ENCODE measurements at places on chromosomes 12 and 14. TPM values are rescaled to one million over a fixed set of nuclear protein-coding genes. Genes with fewer than 3 reads are reported as not detected.

COX8C gene
- not detected for total RNA-seq

DNA sequence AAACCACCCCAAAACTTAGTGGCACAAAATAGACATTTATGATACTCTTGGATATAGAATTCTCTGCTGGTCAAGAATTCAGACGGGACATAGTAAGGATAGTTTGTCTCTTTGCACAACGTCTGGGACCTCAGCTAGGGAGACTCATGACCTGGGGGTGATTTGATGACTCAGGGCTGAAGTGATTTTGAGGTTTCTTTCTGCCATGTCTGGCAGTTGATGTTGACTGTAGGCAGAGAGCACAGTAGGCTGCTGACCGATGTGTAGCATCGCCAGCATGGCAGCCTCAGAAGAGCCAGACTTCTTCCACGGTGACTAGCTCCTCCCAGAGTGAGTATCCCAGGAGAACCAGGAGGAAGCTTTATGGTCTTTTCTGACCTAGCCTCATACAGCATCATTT, 88.9 kb upstream of the FRMD6 start:
- no peak for DNase-seq

- DNase-seq, result no peak
Measured at GRCh38 chr12:4118017-4118510, 155.5 kb upstream of the CCND2 start.

GRCh38 chr12:76864791-76865400, 13.9 kb downstream of the CSRP2 start:
- DNase-seq, result no peak

DNA sequence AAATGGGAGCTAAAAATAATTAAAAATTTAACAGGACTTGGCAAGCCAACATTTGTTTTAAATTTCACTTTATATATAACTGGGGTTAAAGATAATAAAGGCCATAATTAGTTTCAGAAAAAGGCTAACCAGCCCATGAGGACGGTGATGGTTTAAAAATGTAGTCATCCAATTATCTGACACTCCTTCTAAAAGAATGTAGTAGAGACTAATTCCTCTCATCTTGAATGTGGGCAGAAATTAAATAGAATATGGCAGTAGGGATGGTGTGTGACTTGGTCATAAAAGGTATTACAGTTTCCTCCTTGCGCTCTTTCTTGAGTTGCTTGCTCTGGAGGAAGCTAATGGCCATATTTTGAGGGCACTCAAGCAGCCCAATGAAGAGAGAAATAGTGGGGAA, 49.1 kb upstream of the PTPRB start:
- DNase-seq, result no peak

GRCh38 chr14:29892327-29892726, 35.3 kb downstream of the PRKD1 start:
- no peak for DNase-seq

GRCh38 chr12:9319044-9319841, 111.0 kb upstream of the PZP start:
- no peak for DNase-seq

GRCh38 chr12:71877335-71878121, 38.0 kb downstream of the TBC1D15 start:
- DNase-seq, result no peak

GRCh38 chr12:102676812-102677211, 196.4 kb upstream of the IGF1 start:
- no peak for DNase-seq

DNA sequence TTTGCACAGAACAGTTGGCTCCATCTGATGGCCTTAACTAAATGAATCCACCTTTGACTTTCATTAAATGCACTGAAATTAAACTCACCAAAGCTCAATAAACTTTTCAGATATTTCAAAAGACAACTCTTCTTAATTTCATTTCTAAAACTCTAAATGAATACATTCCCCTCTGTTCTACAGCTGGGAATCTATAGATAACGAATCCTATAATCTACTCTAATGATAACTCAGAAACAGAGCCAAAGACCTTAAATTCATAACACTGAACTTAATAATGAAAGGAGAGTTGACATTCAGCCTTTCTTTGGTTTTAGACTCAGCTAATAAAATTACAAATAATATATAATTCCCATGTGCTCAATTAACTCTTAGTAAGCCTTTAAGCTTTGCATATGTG, 150.5 kb downstream of the KCNH5 start:
- DNase-seq, result no peak

DNA sequence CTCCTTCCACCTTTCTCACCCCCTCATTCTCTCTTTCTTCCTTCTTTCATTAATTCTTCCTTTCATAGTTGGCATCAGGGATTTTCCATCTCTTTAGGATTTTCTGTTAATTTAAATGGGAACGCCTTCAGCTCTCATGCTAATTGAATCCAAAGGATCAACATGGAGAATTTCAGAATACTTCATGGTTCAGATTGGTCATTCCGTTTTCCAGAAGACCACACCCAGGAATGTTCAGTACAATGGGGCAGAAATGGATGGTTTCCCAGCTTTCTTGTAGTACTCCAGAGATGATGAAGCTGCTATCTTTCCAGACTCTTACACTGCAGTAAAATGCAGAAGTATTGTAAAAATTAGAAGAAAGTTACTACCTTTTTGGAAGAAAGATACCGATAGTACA, 440.0 kb downstream of the DAD1 start:
- no peak for DNase-seq

AKAP6 gene
- 0.22 TPM for total RNA-seq

DNA sequence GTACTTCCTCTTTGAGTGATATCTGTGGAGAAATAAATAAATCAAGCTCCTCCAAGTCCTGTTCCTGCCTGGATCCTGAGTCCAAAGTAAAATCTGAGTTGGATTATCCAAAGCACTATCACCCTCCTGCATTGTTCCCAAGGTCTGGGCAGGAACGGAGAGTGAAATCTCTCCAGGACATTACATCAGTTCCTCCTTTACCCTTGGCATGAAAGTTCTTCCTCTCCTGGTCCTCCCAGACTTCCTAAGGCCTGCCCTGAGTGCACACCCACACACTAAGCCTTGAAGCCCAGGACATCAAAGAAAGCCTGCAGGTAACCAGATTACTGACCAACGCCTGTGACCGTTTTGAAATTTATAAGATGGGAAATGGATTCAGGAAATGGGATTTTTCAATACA, 206.8 kb upstream of the BCL2L14 start:
- no peak for DNase-seq

PRB4 gene
- not detected for total RNA-seq

- DNase-seq, result no peak
Measured at GRCh38 chr12:3149515-3150307, 72.5 kb downstream of the TSPAN9 start.

SP7 gene
- total RNA-seq, result 0.14 TPM

GRCh38 chr12:132419631-132420246, 70.2 kb upstream of the FBRSL1 start:
- DNase-seq, result no peak

GRCh38 chr12:26317942-26318575, 122.7 kb downstream of the SSPN start:
- DNase-seq, result no peak

- DNase-seq, result peak; percentile 91
Measured at GRCh38 chr14:34874386-34875030, 652 bp downstream of the BAZ1A start.

DNA sequence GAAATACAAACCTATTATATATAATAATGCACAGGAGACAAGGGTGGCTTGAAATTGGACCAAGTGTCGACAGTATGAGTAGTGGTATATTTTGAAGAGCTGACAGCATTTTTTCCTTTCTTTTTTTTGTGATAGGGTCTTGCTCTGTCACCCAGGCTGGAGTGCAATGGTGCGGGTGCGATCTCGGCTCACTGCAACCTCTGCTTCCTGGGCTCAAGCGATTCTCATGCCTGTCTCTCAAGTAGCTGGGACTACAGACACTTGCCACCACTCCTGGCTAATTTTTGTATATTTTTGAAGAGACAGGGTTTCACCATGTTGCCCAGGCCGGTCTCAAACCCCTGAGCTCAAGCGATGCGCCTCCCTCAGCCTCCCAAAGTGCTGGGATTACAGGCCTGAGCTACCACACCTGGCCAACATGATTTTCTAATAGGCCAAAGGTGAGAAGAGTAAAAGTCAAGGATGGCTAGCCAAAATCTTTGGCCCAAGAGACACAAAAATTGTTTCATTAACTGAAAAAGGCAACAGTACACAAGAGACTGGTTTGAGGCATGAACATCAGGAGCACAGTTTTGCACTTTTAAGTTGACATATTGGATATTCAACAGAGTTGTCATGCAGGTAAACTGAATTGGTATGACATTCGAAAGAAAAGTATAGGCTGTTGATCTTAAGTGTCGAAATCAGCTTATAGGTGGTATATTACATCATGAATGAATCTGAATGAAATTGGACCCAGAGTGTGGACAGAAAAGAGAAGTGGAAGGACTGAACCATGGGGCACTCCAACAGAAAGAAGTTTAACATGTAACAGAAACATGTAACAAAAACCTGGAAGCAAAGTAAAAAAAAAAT, 12.5 kb downstream of the HNRNPC start:
- DNase-seq, result no peak

SMOC1 gene
- 0.11 TPM for total RNA-seq

SDR9C7 gene
- 0.28 TPM for total RNA-seq

DNA sequence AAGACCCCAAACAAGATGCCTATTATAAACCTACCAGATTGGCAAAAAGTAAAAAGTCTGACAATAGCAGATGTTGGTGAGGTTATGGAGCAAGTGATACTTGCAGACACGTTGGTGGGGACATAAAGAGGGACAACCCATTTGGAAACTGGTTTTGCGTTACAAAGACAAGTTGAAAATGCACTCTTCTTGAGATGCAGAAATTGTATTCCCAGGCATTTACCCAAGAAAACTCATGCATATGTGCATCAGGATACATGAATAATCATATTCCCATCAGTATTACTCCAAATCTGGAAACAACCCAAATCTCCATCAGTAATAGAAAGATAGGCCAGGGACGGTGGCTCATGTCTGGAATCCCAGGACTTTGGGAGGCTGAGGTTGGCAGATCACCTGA, 12.8 kb upstream of the GOLGA5 start:
- no peak for DNase-seq

GRCh38 chr12:51666696-51667095, 75.7 kb downstream of the SCN8A start:
- no peak for DNase-seq

DNA sequence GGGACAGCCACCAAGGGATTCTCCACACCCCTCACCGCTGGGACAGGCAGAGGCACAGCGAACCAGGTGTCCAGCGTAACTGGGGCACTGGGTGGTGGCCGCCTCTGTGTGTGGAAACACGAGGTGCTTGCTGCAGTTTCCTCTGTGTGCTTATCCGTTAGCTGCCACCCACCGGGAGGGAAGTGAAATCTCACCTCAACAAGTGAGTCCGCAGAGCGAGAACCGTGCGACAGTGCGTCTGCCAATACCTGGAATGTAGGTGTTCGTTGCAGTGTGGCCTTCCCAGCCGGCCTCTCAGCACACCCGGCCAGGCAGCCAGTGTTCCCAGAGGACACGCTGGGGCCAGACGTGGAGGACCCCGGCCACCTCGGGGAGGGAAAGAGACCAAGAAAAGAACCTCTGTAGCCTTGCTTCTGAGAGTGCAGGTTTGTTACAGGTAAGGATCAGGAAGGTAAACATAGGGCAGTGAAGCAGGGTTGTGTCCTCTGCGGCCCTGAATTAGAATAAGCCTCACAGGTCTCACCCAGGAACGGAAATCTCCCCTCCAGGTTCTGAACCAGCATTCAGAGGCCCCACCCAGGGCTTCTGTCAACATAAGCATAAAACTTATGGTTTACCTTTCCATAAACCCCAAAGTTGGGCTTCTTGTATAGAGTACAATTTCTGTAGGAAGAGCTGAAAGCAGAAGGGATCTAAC, 1.5 kb downstream of the BCL2L14 start:
- DNase-seq, result peak; percentile 42
